Activated naive CD4-positive, alpha-beta T cell treated with anti-CD3 and anti-CD28 coated beads, Interleukin-2, amount 50 U/mL, for 16 hours (primary cell): ENCODE measurements at places on chromosomes 12 and 14.

GRCh38 chr14:102750376-102750775 lies 26.9 kb upstream of the TRAF3 start:
- DNase-seq = no peak

GRCh38 chr12:76925135-76925534 lies 46.3 kb upstream of the CSRP2 start:
- no peak for DNase-seq

- DNase-seq = no peak
Observed at GRCh38 chr12:99390707-99391106, 256.8 kb upstream of the GARIN6 start.

- no peak for DNase-seq
Observed at GRCh38 chr12:24780697-24781368, 168.1 kb downstream of the BCAT1 start.

DNA sequence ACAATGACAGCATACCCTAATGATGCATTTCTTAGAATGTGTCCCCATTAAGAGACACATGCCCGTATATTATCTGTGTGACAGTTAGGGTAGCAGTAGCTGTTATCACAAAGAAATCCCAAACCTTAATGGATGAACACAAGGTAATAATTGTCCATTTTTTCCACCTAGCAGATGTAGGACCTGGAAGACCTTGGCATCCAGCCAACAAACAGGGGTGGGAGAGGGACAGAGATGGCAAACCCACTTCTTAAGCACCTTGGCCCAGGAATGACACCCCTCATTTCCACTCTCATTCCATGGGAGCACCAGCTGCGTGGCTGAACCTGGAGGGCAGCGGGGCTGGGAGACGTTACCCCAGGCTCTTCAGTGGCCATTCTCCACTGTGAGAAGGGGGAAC lies 679.0 kb downstream of the AACS start:
- DNase-seq = no peak

- no peak for DNase-seq
Observed at GRCh38 chr12:79614730-79615129, 76.0 kb downstream of the PAWR start.

- DNase-seq = no peak
Observed at GRCh38 chr12:12786351-12786705, 869 bp downstream of the APOLD1 start.
